ENCODE measurements at places on chromosomes 1 and 21. TPM values are rescaled to one million over a fixed set of nuclear protein-coding genes. Genes with fewer than 3 reads are reported as not detected.

DNA sequence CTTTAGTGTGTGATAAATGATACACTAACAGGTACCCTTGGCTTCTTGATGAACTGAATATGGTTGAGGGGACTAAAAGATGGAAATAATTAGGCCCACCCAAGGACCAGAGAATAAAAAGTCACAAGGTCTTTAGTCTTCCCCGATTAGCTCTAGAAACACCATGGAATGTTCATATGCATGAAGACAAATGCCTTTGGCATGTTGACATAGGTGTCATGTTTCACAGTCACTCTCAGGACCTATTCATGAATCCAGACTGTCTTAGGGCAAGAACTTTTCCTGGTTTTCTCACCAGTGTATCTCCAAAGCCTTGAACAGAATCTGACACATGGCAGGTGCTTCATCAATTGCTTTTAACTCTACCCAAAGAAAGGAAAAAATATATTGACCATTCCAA lies 412.8 kb downstream of the AJAP1 start:
- no peaks in the 10 kb centered on the region for H3K27me3 ChIP-seq
- H3K27ac ChIP-seq = no peak overlapping the region
- no peaks in the 10 kb centered on the region for H3K4me1 ChIP-seq
- DNase-seq = no peak
- no peaks in the 10 kb centered on the region for H3K36me3 ChIP-seq

- H3K27me3 ChIP-seq = no peaks in the 10 kb centered on the region
- H3K27ac ChIP-seq = no peak overlapping the region
- H3K4me3 ChIP-seq = no peak overlapping the region
- H3K36me3 ChIP-seq = no peaks in the 10 kb centered on the region
Measured at GRCh38 chr1:150106341-150106740, 38.8 kb downstream of the VPS45 start.

DNA sequence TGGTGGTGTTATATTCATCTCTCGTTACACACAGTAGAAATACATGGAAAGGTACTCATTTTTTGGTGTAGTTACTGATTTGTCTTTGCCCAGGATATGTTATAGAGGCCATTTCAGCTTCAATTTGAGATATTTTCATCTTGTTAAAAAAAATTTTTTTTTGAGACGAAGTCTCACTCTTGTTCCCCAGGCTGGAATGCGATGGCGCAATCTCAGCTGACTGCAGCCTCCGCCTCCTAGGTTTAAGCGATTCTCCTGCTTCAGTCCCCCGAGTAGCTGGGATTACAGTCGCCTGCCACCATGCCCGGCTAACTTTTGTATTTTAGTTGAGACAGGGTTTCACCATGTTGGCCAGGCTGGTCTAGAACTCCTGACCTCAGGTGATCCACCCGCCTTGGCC lies 19.0 kb downstream of the MORC3 start:
- no peak overlapping the region for H3K4me3 ChIP-seq
- no peaks in the 10 kb centered on the region for H3K4me1 ChIP-seq
- H3K27me3 ChIP-seq = no peaks in the 10 kb centered on the region
- H3K27ac ChIP-seq = no peak overlapping the region

- no peaks in the 10 kb centered on the region for H3K27me3 ChIP-seq
- no peak for DNase-seq
- no peak overlapping the region for H3K4me3 ChIP-seq
- no peaks in the 10 kb centered on the region for H3K4me1 ChIP-seq
Measured at GRCh38 chr1:60965280-60965854, 117.0 kb upstream of the NFIA start.

DNA sequence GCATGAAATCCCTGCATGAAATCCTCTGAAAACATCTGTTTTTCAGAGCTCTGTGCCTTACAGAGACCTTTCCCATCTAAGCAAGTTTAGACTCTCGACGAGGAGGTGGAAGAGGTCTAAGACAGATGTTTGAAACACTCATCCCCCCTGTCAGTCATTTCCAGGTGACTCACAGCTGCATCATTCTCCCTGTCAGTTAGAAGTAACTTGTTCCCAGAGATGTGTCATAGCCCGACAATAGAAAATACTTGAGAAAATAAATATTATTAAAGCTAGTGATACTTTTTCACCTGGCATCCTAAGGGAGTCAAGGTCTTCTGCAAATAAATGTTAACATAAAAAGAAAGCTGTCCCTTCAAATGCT lies 41.6 kb upstream of the SEC16B start:
- no peak overlapping the region for H3K27ac ChIP-seq
- H3K36me3 ChIP-seq = no peaks in the 10 kb centered on the region
- H3K27me3 ChIP-seq = no peaks in the 10 kb centered on the region
- H3K4me1 ChIP-seq = no peaks in the 10 kb centered on the region

- H3K27ac ChIP-seq = no peak overlapping the region
- no peak for DNase-seq
- H3K4me3 ChIP-seq = no peak overlapping the region
- H3K36me3 ChIP-seq = no peaks in the 10 kb centered on the region
- no peaks in the 10 kb centered on the region for H3K4me1 ChIP-seq
Measured at GRCh38 chr1:2373551-2374251, 17.7 kb downstream of the MORN1 start.

DNA sequence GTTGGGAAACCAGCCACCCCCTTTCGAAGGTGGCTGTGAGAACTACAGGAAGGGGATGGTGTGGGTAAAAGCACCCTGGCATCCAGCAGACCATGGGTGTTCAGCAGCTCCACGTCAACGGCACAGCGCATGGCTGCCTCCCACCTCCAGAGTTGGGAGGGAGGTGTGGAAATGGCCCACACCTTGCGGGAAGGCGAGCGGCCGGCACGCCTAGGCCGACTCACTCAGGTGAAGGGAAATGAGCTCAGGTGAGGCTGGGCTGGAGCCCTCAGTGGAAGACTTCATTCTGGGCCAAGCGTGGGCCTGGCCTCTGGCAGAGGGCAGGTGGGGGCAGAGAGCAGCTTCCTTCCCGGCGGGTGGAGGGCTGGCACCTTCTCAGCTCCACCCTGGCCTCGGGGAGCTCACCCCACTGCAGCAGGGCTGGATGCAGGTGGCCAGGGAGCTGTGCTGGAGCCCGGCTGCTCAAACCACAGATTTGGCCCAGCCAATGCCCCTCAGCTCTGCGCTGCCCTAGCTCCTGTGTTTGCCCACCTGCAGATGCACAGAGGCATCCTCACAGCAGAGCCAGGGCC lies 24.8 kb upstream of the ALDH4A1 start:
- no peak for DNase-seq
- H3K27me3 ChIP-seq = peaks cover 5% of the 10 kb centered on the region
- H3K27ac ChIP-seq = peak overlapping the region; percentile 74
- no peaks in the 10 kb centered on the region for H3K4me1 ChIP-seq
- no peaks in the 10 kb centered on the region for H3K36me3 ChIP-seq

GRCh38 chr1:31848381-31848897 lies 32.6 kb upstream of the SPOCD1 start:
- H3K4me3 ChIP-seq = no peak overlapping the region
- H3K27me3 ChIP-seq = no peaks in the 10 kb centered on the region
- DNase-seq = peak; percentile 26
- no peak overlapping the region for H3K27ac ChIP-seq
- H3K4me1 ChIP-seq = no peaks in the 10 kb centered on the region
- no peaks in the 10 kb centered on the region for H3K36me3 ChIP-seq

- no peak overlapping the region for H3K27ac ChIP-seq
- DNase-seq = no peak
- H3K36me3 ChIP-seq = no peaks in the 10 kb centered on the region
Measured at GRCh38 chr1:218463194-218464156, 118.3 kb downstream of the TGFB2 start.

DNA sequence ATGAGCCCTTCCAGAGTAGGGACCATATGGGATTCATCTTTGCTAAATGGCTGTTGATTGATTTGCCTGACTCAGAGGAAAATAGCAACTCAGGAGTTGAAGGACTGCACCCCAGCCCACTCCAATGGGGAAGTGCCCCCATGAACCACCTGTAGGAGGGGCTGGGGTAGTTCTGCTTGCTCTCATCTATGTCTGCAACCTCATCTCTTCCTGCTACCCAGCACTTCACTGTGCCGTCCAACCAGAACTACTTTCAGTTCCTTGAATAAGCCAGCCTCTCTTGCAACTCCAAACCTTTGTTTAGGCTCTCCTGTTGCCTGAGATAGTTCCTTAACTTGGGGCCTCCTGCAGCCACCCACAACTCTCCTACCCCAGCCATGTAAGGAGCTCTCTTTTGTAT lies 26.6 kb downstream of the BEND5 start:
- no peaks in the 10 kb centered on the region for H3K27me3 ChIP-seq
- no peaks in the 10 kb centered on the region for H3K36me3 ChIP-seq
- no peak overlapping the region for H3K4me3 ChIP-seq
- H3K27ac ChIP-seq = no peak overlapping the region
- DNase-seq = no peak

- H3K4me3 ChIP-seq = no peak overlapping the region
- no peak for DNase-seq
- H3K4me1 ChIP-seq = no peaks in the 10 kb centered on the region
- H3K27ac ChIP-seq = no peak overlapping the region
- H3K27me3 ChIP-seq = no peaks in the 10 kb centered on the region
- no peaks in the 10 kb centered on the region for H3K36me3 ChIP-seq
Measured at GRCh38 chr21:41195311-41195710, 27.4 kb downstream of the BACE2 start.

GRCh38 chr1:162829268-162829667 lies 31.7 kb downstream of the CCDC190 start:
- no peak overlapping the region for H3K4me3 ChIP-seq
- no peaks in the 10 kb centered on the region for H3K27me3 ChIP-seq
- no peak for DNase-seq
- H3K27ac ChIP-seq = no peak overlapping the region

GRCh38 chr21:32813265-32813903 lies 41.8 kb upstream of the PAXBP1 start:
- no peak for DNase-seq
- H3K27ac ChIP-seq = no peak overlapping the region
- H3K27me3 ChIP-seq = no peaks in the 10 kb centered on the region
- no peaks in the 10 kb centered on the region for H3K36me3 ChIP-seq

DNA sequence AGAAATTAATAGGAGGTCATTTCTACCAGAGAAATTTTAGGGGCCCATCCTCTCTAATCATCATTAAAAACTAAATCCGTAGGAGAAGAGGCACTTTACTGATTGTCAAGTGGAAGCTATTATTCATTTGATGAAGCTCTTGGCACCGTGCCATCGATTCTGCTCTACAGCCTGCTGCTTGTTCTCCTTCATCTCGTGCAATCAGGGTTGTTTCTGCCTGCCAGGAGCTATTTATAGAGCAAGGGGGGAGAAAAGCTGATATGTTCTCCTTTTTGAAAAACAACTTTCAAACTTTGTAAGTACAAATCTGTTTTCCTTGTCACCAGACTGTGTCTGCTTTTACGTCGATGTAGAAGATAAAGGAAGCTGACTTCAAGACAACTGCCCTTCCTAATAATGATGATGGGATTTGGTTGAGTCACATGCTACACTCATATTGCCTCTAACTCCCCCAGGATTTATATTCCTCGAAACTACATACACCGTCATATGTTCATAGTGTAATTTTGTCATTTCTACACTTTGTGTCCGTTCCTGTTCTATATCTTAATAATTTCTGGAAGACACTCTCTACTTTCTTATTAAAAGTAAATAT lies 169.6 kb upstream of the LHX8 start:
- peak; percentile 16 for DNase-seq
- no peaks in the 10 kb centered on the region for H3K36me3 ChIP-seq
- no peak overlapping the region for H3K4me3 ChIP-seq
- H3K4me1 ChIP-seq = no peaks in the 10 kb centered on the region

- H3K4me1 ChIP-seq = peaks cover under 1% of the 10 kb centered on the region
- no peaks in the 10 kb centered on the region for H3K27me3 ChIP-seq
- no peak overlapping the region for H3K27ac ChIP-seq
- H3K4me3 ChIP-seq = no peak overlapping the region
Measured at GRCh38 chr1:27596261-27596660, 7.7 kb downstream of the AHDC1 start.

- no peak for DNase-seq
- H3K27ac ChIP-seq = no peak overlapping the region
- no peak overlapping the region for H3K4me3 ChIP-seq
- no peaks in the 10 kb centered on the region for H3K36me3 ChIP-seq
Measured at GRCh38 chr1:41795205-41795762, 123.4 kb downstream of the HIVEP3 start.

GRCh38 chr1:235098991-235099390 lies 29.6 kb downstream of the TOMM20 start:
- no peaks in the 10 kb centered on the region for H3K27me3 ChIP-seq
- no peak for DNase-seq
- H3K4me3 ChIP-seq = no peak overlapping the region
- no peak overlapping the region for H3K27ac ChIP-seq

DNA sequence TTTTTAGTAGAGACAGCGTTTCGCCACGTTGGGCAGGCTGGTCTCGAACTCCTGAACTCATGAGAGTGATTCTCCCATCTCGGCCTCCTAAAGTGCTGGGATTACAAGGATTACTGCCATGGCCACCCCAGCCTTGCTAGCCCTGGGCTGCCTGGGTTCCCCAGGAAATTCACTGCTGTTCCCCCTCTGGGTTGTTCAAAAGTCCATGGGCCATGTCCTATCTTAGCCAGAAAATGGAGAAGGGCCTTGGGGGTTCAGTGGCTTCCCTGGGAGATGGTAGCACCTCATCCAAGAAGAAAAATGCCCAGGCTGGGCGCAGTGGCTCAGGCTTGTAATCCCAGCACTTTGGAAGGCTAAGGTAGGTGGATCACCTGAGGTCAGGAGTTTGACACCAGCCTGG lies 20.9 kb downstream of the SLC26A9 start:
- H3K4me3 ChIP-seq = no peak overlapping the region
- H3K36me3 ChIP-seq = no peaks in the 10 kb centered on the region
- H3K27ac ChIP-seq = no peak overlapping the region

- DNase-seq = no peak
- no peak overlapping the region for H3K27ac ChIP-seq
- no peaks in the 10 kb centered on the region for H3K27me3 ChIP-seq
- no peak overlapping the region for H3K4me3 ChIP-seq
- no peaks in the 10 kb centered on the region for H3K4me1 ChIP-seq
Measured at GRCh38 chr1:37146071-37146470, 111.8 kb upstream of the GRIK3 start.

- no peak overlapping the region for H3K4me3 ChIP-seq
- H3K27me3 ChIP-seq = no peaks in the 10 kb centered on the region
- H3K36me3 ChIP-seq = no peaks in the 10 kb centered on the region
- no peak overlapping the region for H3K27ac ChIP-seq
Measured at GRCh38 chr1:170140371-170140770, 5.4 kb upstream of the NTMT2 start.

NFIA gene
- 7.3 TPM for polyA plus RNA-seq

LCE1A gene
- not detected for polyA plus RNA-seq

OR2L5 gene
- not detected for polyA plus RNA-seq

OPRD1 gene
- 0.27 TPM for polyA plus RNA-seq

DIPK1A gene
- 4.6 TPM for polyA plus RNA-seq

HSD3B2 gene
- polyA plus RNA-seq = 0.07 TPM

CRYBG2 gene
- polyA plus RNA-seq = 2.4 TPM

CELA3A gene
- 8.1 TPM for polyA plus RNA-seq

TNFRSF9 gene
- polyA plus RNA-seq = 0.38 TPM

PPFIA4 gene
- 0.27 TPM for polyA plus RNA-seq

DNASE2B gene
- polyA plus RNA-seq = not detected

C1QA gene
- polyA plus RNA-seq = 215 TPM

CD84 gene
- polyA plus RNA-seq = 0.27 TPM

RGS2 gene
- polyA plus RNA-seq = 100 TPM

S100A9 gene
- 107 TPM for polyA plus RNA-seq
